ENCODE measurements at places on chromosomes 13 and 19.

- DNase-seq = no peak
These were observed 749 bp downstream of the GATAD2A start for GRCh38 chr19:19405971-19406877.

- DNase-seq = no peak
These were observed 174.5 kb downstream of the URI1 start for GRCh38 chr19:30116530-30116929.

GRCh38 chr19:46303322-46303690 is 6.5 kb downstream of the HIF3A start:
- DNase-seq = no peak

DNA sequence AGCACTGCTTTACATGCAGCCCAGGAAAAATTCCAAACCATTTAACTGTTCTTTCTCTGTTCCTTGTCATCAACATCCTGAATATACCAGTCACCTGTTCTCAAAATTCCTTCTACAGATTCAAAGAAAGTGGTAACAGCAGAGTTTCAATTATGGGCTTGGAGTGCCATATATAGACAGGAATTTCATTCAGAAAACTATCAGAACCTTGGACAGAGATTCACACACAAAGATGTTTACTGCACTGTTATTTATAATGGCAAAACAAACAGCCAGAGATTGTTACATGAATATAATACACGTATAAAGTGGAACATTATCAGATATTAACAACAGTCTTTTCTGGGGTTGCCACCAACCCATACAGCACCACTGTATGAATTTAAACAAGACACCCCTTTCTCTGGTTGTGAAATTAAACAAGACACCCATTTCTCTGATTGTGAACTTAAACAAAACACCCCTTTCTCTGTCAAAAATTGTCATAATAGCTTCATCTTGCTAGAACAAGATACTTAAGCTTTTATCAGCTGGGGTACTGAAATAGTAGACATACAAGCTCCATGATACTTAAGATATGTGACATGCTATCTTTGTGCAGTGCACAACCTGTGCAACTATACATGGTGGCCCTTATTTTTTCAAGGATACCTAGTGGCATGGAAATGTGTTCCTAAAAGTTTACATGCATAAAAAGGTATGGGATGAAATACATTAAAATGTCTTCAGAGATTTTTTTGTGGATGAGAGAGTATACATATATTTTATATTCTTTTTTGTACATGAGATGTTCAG is 12.6 kb downstream of the CACNA1A start:
- DNase-seq = no peak

Data from forelimb muscle (tissue), 1 donor.